Activated CD4-positive, alpha-beta T cell treated with anti-CD3 and anti-CD28 coated beads, Interleukin-2, amount 50 U/mL, for 24 hours (primary cell): ENCODE measurements at places on chromosomes 3 and 15.
A peak's percentile ranks its signal among the peaks of the same experiment; 100 is the strongest.

DNA sequence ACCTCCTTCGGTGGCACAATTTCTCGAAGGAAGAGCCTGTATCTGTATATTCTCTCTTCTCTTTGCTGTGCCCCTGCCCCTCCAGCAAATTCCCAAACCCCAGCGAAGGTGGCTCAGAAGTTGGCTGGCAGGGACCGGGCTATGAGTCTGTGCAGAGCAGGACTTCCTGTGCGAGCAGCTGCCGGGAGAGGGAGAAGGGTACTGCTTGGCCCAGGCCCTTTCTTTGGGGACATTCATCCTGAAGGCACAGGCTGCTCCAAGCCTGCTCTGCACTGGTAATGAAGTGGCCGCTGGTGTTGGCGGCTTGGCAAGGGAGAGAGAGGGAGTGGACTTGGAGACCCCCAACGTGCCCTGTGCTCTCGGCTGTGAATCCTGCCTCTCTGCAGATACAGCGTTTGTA, 1.5 kb downstream of the SLC6A11 start:
- no peak for DNase-seq

DNA sequence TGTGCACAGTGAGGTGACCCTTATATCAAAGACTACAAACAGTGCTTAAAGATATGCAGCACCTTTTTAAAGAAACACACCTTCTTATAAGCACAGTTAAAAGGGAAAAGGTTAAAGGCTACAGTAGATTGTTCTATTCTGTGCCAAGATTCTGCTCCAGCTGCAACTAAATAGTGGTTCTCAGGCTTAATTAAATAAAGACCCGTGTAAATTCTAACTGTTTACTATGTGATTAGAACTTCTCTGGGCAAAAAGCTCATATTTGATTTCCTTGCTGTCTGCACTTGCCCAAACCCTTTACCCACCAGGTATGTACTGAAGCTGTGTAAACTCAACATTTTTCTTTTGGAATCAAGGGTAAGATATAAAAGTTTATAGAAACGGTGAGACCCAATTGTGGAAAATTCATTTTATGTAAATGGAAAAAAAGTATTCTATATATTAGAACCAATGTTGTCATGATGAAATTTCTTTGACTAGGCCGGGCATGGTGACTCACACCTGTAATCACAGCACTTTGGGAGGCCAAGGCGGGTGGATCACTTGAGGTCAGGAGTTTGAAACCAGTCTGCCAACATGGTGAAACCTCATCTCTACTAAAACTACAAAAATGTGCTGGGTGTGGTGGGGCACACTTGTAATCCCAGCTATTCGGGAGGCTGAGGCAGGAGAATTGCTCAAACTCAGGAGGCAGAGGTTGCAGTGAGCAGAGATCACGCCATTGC, 230.6 kb downstream of the MECOM start:
- DNase-seq = no peak

DNA sequence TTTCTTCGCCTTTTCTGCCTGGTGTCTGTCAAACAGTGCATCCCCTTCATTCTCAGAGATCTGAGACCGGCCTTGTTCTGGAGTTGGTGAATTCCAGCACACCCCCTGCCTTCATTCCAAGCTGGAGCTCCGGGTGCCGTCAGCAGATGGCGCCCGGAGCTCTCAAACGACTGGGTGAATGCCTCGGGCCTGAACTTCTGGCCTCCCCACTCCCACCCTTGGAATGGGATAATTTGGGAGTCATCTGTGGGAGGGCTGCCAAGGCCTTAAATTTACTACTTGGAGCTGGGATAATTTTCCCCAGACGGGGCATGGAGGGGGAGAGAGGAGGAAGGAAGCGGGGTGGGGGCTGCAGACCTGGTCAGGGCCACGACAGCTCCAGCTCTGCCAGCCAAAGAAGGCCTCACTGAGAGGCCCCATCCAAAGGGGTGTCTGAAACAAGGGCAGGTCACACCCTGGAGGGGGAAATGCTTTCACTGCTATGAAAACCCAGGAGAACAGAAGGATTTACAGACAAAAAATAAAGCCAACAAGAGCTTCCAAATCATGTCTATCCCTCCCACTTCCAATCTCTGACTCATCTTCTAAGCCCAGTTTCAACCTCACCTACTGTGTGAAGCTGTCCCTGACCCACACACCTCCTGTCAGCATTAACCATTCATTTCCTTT, 187.9 kb downstream of the OPA1 start:
- no peak for DNase-seq

DNA sequence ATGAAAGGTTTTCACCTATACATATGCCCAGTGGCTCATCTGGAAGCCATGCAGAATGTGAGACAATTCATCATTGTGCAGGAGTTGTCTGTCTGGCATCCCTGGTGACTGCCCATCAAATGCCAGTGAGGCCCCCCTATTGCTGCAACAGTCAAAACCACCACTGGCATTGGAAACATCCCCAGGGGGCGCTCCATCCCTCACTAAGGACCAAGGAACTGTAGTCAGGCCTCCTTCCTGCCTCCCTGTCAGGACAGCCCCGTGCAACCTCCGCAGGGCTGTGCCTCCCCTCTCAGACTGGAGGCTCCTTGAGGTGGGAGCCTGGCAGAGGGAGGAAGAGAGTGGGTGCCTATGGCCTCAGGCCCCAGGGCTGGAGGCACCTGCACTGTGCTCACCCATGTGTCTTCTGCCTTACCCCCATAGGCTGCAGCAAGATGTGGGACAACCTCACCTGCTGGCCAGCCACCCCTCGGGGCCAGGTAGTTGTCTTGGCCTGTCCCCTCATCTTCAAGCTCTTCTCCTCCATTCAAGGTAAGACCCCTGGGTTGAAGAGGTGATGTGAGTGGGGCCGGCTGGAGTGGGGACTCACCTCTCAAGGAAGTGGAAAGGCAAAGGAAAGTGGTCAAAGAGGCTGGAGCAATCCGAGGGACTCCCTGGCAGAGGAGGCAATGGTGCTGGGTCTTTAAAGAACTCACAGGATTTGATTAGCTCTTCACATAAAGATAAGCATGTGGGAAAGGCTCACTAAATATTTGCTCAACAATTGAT, 16.5 kb downstream of the VIPR1 start:
- DNase-seq = no peak

DNA sequence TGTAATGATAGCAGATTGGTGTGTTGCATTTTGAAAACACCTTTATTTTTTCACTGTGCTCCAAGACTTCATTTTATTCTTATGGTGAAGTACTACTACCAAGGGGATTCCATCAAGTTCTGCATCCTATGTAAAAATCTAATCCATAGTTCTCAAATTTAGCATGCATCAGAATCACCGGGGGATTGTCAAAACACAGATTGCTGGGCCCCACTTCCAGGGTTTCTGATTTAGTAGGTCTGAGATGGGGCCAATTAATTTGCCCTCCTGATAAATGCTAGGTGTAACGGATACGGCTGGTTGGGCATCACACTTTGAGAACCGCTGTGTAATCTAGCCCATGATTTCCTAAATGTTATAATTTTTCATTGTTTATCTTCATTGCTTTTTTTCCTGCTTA, 692 bp downstream of the ZWILCH start:
- no peak for DNase-seq

DNA sequence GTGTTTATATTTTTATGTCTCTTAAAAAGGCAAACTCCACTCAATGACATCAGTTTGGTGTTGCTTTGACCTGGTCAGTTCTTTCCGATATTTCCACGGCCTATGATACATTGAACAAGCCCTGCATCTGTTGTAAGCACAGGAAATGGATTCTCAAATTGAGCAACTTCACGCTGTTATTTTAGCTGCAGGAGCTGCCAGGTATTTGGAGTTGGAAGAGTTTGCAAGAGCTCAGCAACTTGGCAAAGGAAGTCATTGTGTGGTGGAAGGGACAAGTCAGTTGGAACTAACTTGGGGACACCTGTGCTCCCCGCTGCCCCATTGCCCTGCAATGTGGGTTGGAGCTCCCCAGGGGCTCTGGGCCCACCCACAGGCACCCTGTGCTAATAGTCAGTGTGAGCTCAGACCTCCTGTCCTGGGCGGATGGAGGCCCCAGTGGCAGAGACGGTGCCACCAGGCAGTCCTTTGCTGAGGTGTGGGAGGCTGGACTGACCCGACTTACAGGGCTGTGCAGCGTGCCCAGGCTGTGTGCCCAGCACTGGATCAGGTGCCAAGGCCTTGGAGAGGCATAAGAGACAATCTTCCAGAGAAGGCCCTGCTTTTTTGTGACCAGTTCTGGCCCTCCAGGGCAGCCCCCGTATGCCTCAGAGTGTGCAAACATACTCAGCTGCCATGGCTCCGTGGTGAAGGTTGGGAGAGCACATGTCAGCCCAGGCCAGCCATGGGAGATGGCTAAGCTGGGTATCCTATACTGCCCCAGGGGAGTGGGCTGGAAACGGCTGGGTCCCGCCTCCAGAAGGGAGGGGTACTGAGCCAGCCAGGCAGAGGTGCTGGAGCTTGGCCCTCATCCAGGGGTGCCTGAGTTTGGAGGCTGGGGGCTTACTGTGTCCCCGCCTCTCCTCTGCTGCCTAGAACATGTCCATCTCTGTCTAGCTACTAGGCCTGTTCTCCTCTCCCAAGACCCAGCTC, 43.5 kb downstream of the KY start:
- DNase-seq = no peak

GRCh38 chr3:45084820-45085816, 59.0 kb downstream of the CLEC3B start:
- no peak for DNase-seq

DNA sequence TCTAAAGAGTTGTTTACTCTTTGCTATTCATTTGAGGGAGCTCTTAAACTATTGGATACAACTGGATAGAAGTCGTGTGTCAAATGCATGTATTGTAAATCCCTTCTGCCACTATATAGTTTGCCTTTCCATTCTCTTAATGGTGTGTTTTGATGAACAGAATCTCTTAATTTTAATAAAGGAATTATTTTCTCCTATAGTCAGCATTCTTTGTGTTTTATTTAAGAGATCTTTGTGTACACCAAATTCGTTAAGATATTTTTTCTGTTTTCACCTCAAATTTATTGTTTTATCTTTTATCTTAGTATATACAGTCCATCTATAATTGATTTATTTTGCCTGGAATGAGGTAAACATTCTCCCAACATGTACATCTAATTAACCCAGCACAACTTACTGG, 551.5 kb upstream of the AGTR1 start:
- no peak for DNase-seq

GRCh38 chr3:150265305-150265704, 142.8 kb upstream of the TSC22D2 start:
- no peak for DNase-seq

GRCh38 chr3:64244011-64244942, 19.0 kb upstream of the PRICKLE2 start:
- no peak for DNase-seq

GRCh38 chr15:94700211-94700610, 468.9 kb downstream of the MCTP2 start:
- no peak for DNase-seq

GRCh38 chr3:176167272-176167671, 1030.0 kb downstream of the TBL1XR1 start:
- no peak for DNase-seq

DNA sequence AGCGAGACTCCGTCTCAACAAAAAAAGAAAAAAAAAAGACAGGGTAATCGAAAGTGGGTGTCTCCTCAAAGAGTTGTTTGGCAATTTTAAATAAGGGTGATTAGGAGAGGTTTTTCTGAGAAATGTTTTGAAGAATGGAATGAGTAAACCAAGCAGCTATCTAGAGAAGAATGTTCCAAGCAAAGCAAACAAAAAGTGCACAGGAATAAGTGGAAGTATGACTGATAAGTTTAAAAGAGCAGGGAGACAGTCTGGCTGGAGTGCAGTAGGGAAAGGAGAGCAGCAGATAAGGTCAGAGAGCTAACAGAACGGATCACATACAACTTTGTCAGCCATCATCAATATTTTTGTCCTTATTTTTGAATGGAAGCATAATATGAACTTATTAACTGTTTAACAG, 853.5 kb downstream of the TUSC7 start:
- no peak for DNase-seq

DNA sequence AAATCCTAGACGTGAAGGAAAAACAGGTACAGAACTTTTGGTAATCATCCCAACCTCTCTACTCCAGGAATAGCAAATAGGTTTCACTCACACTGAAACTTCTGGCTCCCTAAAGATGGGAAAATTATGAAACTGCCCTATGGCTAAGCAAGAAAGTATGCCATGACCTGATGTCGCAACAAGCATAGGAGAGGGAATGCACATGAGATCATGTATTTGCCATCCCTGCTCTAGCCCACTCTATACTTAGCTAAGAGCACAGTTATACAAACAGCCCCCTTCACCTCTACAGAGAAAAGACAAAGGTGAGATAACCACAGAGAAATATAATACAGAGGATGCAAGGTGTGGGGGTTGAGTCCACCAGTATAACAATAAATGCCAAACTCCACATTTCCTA, 102.7 kb downstream of the TBC1D5 start:
- no peak for DNase-seq

- DNase-seq = no peak
These were observed 171.8 kb upstream of the CDIN1 start for GRCh38 chr15:36407647-36408046.

DNA sequence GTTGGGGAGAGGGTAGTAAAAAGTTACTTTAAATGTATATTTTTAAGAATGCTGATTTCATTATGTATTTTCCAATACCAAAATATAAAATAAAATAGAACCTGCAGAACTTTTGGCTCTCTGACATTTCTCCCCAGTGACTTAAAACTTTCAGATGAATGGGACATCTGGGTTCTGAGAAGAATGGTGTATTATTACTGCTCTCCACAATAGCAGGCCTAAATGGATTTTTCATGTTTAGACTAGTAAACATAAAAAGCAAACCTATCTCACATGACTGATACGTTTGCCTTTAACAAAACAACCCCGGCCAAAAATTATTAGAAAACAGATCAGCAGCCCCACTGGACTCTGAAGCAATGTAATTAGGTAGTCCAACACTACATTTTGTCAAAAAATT, 73.8 kb downstream of the FHIT start:
- no peak for DNase-seq

- DNase-seq = no peak
These were observed 210.1 kb downstream of the RORA start for GRCh38 chr15:61018953-61019352.

GRCh38 chr3:126134219-126134975, 46.0 kb downstream of the ALDH1L1 start:
- DNase-seq = peak; percentile 20

GRCh38 chr15:69591905-69592508, 139.4 kb downstream of the RPLP1 start:
- no peak for DNase-seq

DNA sequence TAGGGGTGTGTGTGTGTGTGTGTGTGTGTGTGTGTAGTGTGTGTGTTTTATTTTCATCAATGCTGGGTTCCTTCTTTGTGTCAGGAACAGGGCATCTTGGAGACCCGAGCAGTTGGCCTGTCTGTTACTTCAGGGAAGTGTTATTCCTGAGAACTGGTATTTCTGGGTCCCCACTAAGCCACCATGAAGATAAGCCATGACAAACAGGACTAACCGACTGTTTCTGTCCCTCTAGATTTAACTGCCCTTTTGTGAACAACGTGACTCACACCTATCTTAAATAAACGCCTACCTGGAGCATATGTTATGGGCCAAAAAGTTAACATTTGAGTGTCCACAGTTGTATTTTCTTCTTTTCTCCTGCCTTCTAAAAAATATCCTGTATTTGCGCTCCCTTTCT, 19.5 kb downstream of the SIDT1 start:
- no peak for DNase-seq

GRCh38 chr3:34005886-34006285, 207.5 kb downstream of the PDCD6IP start:
- DNase-seq = no peak
